Fibroblast of villous mesenchyme (primary cell): ENCODE measurements at places on chromosomes 1 and 21. TPM values are rescaled to one million over a fixed set of nuclear protein-coding genes. Genes with fewer than 3 reads are reported as not detected.

Gene HSD3B1
- 2.6 TPM in 1 of 2 replicates, not detected in the other for total RNA-seq

DNA sequence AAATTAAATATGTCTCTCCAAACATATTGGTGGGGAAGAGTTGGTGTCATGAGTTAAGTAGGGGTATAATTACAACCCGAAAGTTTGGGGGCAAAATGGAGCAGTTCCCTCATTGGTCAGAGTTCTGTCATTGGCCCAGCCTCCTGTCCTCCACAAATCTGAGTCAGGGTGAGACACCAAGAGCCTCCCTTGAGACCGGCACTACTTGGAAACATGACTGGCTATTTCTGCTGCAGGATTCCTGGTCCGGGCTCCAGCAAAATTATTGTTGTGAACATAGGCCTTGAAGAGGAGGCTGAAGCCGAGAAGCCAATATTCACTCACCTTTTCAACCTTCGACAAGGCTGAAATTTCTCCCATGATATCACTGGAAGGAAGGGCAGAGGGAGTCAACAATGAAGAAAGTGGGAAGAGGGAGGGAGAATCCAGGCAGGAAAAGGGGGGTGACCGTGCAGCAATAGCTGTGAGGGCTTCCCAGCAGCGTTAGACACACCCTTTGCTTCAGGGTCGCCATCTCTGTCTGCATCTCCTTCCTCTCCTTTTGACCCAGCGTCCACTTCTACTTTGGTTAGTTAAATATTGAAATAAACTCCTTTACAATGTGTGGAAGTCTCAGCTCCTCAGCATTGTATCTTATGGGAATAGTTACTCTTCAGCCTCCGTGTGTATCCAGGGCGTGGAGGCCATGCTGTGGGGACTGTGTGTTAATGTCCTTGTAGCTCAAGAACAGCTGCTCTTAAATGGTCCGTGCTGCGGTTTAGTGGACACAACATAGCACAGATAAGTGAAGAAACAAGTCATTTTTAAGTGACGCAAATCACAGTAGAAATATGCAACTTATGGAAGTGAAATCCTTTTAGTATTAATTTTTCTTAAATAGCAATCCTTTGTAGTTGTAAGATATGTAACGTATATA is 307.4 kb downstream of the DISC1 start:
- peak; percentile 85 for DNase-seq

Gene TDRD5
- total RNA-seq, result not detected in 2 replicates

Gene AIRE
- under 0.01 TPM in 1 of 2 replicates, not detected in the other for total RNA-seq

Gene DCAF8
- total RNA-seq, result 68.6 and 75.1 TPM in 2 replicates

- peak; percentile 42 for DNase-seq
Measured at GRCh38 chr1:182990413-182991144, 32.6 kb upstream of the LAMC1 start.

DNA sequence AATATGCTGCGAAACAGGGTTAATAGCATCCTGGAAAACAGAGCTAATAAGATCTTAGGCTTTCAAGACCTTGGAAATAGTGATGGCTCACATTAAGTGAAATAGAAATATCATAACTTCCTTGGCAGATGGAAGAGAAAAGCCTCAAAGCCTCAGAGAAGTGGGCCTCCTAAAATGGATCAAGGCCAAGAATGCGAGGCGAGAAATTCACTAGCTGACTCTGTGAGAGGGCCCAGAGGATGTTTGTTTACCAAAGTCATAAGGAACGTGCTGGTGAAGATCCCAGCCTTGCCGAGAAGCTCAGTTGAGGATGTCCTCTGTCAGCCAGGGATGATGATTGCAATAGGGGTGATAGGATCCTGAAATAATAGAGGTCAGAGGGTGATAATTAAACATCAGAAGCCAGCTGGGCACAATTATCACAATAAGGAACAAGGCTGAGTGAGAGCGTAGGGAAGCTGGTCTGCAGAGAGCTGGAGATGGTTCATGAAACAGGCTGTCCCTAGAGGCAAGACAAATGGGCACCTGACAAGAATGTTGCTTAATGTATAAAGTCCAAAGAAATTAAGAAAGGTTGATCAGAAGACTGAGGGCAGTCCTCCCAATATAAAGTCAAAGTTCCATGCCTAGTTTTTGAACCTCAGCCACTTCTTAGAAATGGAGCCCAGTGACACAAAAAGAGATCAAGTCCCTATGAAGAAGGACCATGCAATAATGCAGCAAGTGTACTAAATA is 101.7 kb upstream of the COG2 start:
- DNase-seq, result no peak

Gene TRMT13
- total RNA-seq, result 10.0 and 11.7 TPM in 2 replicates

- DNase-seq, result no peak
Measured at GRCh38 chr1:220529521-220530020, 1.6 kb downstream of the MARK1 start.

Gene ZYG11A
- 0.32 and 1.7 TPM in 2 replicates for total RNA-seq

DNA sequence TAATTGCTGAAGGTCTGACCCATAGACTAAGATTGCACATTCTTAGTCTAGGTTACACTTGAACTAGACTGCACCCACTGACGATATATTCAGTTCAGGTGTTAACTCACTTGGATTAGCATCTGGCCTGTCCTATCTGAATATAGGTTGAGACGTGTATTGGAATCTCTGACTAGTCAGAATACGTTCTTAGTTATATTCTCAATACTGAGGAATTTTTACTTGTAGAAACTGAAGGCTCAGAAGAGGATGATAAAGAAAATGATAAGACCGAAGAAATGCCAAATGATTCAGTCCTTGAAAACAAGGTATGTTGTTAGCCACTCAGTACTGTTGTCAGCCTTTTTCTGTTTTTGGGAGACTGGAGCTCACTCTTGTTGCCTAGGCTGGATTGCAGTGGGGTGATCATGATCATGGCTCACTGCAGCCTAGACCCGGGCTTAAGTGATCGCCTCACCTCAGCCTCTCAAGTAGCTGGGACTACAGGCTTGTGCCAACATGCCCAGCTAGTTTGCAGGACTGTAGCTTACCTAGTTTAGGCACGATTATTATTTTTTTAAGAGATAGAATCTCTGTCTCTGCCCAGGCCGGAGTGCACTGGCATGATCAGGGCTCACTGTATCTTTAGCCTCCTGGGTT is 10.8 kb downstream of the CCDC17 start:
- DNase-seq, result no peak

Gene MSH4
- under 0.01 and 0.43 TPM in 2 replicates for total RNA-seq

Gene CYP4B1
- total RNA-seq, result not detected in 2 replicates

GRCh38 chr1:87435484-87435883 is 106.8 kb downstream of the LMO4 start:
- DNase-seq, result peak; percentile 85

DNA sequence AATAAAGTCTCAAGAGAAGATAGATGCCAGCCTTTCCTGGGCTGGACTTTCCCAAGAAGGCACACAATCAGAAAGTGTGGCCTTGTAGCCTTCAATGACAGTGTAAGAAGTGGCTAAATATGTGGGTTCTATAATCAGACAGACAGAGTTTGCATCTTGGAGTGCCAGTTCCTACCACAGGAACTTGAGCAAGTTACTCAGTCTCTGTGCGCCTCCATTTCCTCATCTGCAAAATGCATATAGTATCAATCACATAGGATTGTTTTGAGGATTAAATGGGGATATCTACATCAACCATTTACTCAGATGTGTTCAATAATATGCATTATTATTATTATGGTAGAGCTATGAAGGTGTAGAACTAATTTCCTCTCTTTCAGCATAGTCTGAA is 176.8 kb upstream of the PTBP2 start:
- DNase-seq, result no peak

DNA sequence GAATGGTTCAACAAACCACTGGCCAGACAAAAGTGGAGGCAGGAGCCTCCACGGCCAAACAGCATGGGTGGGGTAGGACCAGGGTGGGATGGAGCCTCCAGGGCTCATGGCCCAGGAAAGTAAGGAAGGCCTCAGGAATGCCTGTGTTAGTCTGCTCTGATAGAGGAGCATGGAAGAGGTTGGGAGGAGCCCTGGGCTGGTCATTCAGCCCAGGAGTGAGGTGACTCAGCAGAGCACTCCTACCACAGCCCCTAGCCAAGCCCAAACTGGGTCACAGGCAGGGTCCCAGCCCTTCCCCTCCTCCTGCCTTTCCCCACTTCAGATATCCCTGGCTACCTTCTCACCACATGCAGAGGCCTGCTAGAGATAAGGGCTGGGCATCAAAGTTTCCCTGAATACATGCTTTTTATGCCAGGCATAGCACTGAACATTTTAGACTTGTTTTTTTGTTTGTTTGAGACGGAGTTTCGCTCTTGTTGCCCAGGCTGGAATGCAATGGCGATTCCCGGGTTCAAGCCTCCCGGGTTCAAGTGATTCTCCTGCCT is 3.1 kb upstream of the SHISA4 start:
- peak; percentile 42 for DNase-seq

GRCh38 chr1:183516725-183517124 is 44.4 kb downstream of the SMG7 start:
- no peak for DNase-seq

GRCh38 chr1:4028139-4028501 is 128.0 kb upstream of the C1orf174 start:
- DNase-seq, result no peak

Gene NPHP4
- total RNA-seq, result 6.4 and 6.5 TPM in 2 replicates

DNA sequence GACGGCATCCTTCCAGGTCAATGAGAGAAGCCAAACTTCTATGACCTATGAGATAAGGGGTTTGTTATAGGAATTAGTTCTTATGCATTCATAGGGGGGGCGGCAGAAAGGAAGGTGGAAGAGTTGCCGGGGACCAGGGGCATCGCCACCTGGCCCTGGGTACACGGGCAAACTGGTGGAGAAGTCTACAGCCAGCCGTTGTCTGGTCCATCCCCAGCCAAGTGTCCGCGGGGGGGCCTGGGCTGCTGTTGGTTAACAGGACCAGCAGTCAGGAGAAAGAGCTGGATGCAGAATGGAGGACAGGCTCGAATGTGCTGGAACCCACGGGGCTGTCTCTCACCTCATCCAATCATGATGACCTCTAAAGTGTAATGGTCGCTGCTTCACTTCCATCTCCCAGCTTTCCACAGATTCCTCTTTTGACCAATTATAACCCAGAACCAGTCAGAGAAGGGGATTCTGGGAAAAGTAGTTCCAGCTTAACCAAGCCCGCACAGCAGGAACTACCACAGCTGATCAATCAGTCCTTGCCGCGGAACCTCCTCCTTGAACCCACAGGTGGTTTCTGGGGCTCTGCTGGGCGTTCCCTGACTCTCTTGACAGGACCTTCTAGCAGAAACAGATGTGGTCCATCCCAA is 17.8 kb downstream of the TMEM51 start:
- no peak for DNase-seq

GRCh38 chr1:46171871-46172270 is 3.0 kb upstream of the TSPAN1 start:
- no peak for DNase-seq

DNA sequence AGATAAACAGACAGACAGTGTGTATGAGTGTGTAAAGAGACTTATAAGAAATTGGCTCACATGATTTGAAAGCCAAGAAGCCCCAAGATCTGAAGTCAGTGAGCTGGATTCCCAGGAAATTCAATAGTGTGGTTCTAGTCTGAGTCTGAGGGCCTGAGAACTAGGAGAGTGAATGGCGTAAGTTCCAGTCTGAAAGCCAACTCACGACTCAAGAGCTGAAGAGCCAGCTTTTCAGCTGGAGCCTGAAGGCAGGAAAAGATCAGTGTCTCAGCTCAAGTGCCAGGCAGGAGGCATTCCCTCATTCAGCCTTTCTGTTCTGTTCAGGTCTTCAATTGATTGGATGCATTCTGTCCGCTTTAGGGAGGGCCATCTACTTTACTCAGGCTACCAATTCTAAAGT is 257.2 kb downstream of the PLPP3 start:
- DNase-seq, result no peak

Gene PRAMEF5
- total RNA-seq, result not detected in 2 replicates

Gene CFAP74
- total RNA-seq, result not detected in 2 replicates

DNA sequence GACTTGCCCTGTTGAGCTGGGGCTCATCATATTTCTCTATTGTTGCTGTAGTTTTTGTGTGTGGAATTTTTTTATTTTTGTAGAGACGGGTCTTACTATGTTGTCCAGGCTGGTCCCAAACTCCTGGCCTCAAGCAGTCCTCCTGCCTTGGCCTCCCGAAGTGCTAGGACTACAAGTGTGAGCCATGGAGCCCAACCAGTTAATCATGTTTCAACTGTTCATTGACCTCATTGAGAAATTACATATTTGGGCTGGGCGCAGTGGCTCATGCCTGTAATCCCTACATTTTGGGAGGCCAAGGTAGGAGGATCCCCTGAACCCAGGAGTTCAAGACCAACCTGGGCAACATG is 9.2 kb upstream of the PKNOX1 start:
- DNase-seq, result no peak

- no peak for DNase-seq
Measured at GRCh38 chr1:147267711-147268110, 25.2 kb downstream of the CHD1L start.

Gene DIO1
- total RNA-seq, result not detected in 2 replicates

GRCh38 chr1:54296666-54297065 is 96.7 kb downstream of the MRPL37 start:
- DNase-seq, result no peak

DNA sequence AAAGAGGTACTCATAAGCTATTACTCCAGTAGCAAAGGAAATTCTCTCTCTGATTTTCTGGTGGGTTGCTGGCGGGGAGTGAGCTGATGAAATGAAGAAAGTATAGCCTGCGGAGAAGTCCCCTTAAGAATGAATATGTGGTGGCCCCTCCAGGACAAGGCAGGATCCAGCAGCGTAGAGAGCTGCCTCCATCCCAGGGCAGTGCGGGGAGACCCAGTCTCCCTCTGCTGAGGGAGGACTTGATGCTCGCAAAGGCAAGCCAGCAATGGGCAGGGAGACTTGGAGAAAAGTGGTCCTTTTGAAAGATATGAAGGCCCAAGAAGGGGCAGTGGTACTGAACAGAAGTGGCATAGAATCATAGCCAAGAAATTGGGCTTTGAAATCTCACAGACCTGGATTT is 106.0 kb upstream of the SLC44A3 start:
- no peak for DNase-seq
